Suprapubic skin (tissue), 4 donors: ENCODE measurements at places on chromosomes 5 and 9. TPM values are rescaled to one million over a fixed set of nuclear protein-coding genes. Genes with fewer than 3 reads are reported as not detected.

Gene ABCA2
- 22.6 TPM for total RNA-seq

Gene LEAP2
- total RNA-seq = 2.9 TPM

Gene FBXL7
- 1.9 TPM for total RNA-seq

Gene FAM221B
- not detected for total RNA-seq

Gene PLAC8L1
- total RNA-seq = not detected

Gene INSL6
- total RNA-seq = not detected

Gene PGM5
- 6.2 TPM for total RNA-seq

Gene RUSC2
- total RNA-seq = 19.2 TPM

Gene CYFIP2
- total RNA-seq = 17.1 TPM

Gene IL3
- not detected for total RNA-seq
